Occipital lobe (tissue), 3 donors: ENCODE measurements at places on chromosomes 1 and 21. TPM values are rescaled to one million over a fixed set of nuclear protein-coding genes. Genes with fewer than 3 reads are reported as not detected.

ICOSLG gene
- 0.31 TPM for total RNA-seq

CSMD2 gene
- total RNA-seq = 38.4 TPM

TOE1 gene
- 5.1 TPM for total RNA-seq

CRYBG2 gene
- total RNA-seq = 1.1 TPM

GPR37L1 gene
- total RNA-seq = 1.1 TPM
